T-helper 17 cell (primary cell): ENCODE measurements at places on chromosomes 7 and 10. TPM values are rescaled to one million over a fixed set of nuclear protein-coding genes. Genes with fewer than 3 reads are reported as not detected.

NPTX2 gene
- not detected for total RNA-seq

CARD11 gene
- 155 TPM for total RNA-seq

RPEL1 gene
- not detected for total RNA-seq

GNG11 gene
- total RNA-seq = 24.5 TPM

EMX2 gene
- total RNA-seq = not detected

DGKI gene
- 0.26 TPM for total RNA-seq

ATXN7L1 gene
- 36.6 TPM for total RNA-seq

ACSL5 gene
- 44.2 TPM for total RNA-seq

DNA sequence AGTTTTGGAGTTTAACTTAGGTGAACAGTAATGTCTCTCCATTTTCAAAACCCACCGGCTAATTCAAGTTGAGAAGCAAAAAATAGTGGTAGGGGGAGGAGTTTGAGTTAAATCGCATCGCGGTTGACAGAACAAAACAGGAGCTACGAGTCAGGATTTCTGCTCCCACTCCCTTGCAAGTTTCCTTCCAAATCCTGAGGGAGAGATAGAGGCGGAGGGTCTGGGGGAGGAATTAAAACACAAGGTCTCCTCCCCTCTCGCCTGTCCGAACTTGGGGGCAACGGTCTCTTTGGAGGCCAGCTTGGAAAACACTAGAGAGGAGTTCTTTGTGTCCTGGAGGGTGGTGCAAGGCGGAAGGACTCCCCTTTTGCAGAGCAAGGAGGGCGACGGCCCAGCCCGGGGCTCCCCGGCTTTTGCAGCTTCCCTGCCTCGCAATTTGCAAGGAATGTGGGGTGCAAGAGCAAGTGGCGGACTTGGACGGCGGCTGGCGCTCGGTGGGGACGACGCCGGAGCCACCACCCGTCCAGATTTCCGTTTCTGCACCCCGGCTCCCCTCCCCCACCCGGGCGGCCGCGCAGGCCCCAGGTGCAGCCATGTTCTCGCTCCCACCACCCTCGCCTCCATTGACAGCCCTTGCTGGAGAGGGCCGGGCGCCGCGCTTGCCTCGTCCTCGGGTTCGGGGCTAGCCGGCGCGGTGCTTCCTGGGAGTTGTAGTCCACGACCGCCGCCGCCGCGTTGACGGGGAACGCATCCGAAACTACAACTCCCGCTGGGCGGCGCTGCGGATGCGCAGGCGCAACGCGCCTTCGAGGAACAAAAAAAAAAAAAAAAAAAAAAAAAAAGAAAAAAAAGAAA, 454 bp upstream of the GTF2I start:
- DNase-seq = peak; percentile 94

DNA sequence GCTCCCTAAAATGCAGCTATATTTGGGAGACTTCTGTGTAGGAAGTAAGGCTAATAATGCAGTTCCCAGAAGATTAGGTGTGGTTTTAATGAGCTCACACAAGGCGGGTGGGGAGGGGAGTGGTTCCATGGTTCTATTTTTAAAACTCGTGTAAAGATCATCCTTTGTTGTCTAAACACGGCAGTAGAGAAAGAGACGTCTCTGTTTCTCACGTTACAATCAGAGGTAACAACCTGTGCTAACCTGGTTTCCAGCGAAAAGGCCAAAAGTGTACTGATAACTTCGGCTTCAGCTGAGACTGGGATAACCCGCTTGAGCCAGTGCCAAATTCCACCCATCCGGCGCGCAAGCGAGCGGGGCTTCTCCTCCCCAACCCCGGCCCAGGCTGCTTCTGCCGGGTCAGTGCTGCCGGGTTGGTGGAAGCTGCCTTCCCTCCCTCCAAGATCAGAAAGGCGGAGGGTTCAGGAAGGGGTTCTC, 2.5 kb upstream of the MAP3K8 start:
- no peak for DNase-seq

DNA sequence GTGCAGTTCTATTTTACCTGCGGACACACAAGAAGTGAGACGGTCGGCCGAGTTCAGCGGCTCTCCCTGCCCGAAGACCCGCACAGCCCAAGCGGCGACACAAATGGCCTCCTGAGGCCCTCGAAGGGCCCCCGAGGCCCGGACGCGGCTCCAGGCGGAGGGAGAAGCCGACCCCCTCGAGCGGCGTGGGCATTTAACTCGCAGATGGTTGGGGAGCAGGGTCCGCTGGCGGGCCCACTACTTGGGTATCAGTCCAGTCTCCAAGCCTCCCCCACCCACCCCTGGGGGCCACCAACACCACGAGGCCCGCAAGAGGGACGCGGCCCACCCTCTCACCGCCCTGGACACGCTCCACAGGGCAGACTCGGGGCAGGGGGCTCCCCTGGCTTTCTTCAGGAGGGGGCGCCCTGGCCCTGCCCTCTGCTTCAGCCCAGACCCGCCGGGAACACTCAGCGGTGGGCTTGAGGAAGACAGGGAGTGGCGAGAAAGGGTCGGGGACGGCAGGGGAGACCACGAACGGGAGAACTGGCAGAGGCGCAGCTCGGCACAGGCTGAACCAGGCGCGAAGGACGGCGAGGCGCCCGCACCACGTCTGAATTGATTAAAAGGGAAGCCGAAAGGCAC, 1.7 kb downstream of the IGF2BP3 start:
- DNase-seq = no peak

DNA sequence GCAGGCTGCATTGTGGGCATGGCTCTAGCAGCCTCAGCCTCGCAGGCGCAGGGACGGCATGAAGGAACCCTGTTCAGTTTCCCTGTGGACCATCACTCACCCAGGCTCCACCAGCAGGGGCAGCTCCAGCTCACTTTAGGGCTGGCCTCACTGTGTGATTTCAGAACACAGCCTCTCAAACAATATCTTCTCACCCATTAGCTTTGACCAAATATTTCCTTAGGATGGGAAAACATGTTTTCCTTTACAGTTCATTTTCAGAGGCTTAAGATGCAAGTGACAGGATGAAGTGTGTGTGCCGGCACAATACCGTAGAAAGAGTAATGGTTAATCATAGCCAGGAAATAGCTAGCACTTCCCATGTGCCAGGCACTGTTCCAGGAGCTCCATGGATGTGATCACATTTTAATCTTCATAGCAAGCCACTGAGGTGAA, 58.2 kb downstream of the LANCL2 start:
- DNase-seq = no peak

GRCh38 chr7:53397911-53398310, 362.5 kb downstream of the POM121L12 start:
- DNase-seq = no peak

GRCh38 chr10:24553051-24553612, 170.6 kb downstream of the ARHGAP21 start:
- DNase-seq = no peak

- DNase-seq = no peak
These were observed 87.4 kb downstream of the CHST15 start for GRCh38 chr10:124005991-124006392.

- DNase-seq = no peak
These were observed 227.0 kb upstream of the HDAC9 start for GRCh38 chr7:18268571-18268970.

DNA sequence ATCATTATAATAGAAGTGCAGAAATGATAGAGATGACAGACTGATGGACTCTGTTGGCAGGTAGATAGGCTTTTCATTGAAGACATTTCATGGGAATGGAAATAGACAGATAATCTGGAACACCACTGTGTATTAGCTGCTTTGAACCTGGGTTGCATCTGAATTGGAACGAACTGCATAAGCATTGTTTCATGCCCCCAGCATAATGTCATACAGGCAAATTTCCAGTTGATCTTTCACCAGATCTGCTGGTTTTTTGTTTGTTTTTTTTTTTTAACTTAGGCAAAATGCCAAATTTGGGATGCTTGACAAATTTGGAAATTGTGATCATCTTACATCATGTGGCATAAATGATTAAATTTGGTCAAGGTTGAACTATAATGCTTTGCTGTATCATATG, 172.1 kb upstream of the AOAH start:
- no peak for DNase-seq

DNA sequence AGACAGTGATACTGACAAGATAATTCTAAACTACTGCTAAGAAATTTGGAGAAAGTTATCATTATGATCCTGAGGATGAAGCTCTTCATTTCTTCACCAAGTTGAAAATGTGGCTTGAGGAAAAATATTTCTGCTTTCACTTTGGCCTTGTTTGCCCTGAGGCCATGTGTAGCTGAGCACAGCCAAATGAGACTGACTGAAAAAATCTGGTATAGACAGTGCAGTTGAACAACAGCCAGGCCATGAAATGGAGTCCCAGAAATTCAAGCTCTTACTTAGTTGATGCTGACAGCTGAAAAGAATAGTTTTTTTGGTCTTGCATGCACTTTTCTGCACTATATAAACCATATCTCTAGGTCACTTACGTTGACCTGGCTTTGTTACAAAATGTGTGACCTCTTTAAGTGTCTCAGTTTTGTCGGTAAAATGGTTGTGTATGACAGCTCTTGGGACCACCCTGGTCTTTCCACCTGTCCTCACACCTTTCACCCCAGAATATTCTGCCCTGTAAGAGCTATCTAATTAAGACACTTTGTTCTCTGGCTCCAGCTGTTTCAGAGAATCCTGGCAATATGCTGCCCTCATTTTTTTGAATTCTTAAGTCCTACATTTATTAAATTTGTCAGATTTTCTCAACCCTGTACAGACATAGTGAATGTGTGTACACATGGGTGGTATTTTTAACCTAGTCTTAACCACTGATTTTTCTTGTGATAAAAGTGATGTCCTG, 91.3 kb downstream of the CD36 start:
- no peak for DNase-seq

DNA sequence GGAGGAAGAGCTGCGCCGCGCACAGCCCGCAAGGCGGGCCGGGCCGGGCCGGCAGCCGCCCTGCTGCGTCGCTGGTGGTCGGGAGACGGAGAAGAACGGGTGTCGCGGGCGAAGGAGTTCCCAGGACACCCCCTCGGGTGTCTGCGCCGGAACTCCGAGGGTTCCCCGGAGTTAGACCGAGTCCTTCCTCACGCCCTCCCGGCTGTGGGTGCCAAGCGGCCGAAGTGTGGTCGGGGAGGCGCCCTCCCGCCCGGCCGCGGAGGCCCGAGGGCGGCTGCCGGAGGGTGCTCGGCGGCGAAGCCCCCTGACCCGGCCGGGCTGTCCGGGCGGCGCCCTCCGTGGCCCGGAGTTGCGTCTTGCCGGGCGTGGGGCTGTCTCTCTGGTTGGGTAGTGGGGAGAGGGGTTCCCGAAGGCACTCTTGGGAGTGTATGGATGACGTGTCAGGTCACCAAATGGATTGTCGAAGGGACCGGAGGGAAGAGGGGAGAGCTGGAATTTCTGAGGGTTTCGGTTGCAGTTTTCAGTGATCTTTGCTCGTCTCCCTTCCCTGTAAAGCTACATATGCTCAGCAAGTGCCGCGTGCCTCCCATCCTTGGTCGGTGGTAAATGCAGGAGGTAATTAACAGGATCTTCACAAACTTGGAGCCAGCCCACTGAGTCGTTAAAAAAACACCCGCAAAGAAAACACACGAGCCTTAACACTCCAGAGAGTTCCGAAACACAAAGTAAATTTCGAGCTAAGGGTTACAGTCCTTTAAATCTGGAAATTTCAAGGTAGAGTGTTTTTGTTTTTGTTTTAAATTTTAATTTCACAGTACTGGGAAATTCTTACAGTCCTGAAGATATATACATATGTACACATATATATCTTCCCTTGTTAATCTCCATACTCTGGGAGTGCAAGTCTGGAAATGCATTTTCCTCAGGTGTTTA, 871 bp downstream of the ST7 start:
- no peak for DNase-seq

GRCh38 chr10:123272171-123272570, 118.0 kb downstream of the BUB3 start:
- no peak for DNase-seq

DNA sequence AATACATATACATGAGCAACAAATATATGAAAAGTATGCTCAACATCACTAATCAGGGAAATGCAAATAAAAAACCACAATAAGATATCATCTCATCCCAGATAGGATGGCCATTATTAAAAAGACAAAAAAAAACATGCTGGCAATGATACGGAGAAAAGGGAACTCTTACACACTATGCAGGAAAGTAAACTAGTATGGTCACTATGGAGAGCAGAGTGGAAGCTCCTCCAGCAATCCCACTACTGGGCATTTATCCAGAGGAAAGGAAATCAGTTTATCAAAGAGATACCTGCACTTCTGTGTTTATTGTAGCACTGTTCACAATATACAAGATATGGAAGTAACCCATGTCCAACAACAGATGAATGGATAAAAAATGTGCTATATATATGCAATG, 217.5 kb downstream of the SDK1 start:
- no peak for DNase-seq

DNA sequence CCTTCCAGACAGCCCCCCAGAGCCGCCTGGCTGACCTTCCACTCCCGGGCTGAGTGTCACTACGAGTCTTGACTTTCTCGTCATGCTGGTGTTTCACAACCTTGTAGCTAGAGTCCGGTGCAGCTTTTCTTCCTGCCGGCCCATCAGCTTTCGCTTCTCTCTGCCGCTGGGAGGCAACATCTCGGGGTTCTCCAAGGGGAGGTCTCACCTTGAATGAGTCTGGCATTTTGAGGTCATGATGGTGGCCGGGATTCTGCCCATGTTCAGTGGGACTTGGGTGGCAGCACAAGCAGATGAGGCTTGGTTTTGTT, 285.2 kb downstream of the CAMK1D start:
- DNase-seq = no peak

GRCh38 chr10:3196958-3197347, 24.4 kb upstream of the PITRM1 start:
- DNase-seq = no peak

GRCh38 chr7:27992097-27992496, 188.5 kb downstream of the JAZF1 start:
- DNase-seq = no peak
